ENCODE measurements at places on chromosomes 1 and 21.

GRCh38 chr1:76240316-76240715 is 165.8 kb downstream of the ST6GALNAC3 start:
- DNase-seq = no peak

DNA sequence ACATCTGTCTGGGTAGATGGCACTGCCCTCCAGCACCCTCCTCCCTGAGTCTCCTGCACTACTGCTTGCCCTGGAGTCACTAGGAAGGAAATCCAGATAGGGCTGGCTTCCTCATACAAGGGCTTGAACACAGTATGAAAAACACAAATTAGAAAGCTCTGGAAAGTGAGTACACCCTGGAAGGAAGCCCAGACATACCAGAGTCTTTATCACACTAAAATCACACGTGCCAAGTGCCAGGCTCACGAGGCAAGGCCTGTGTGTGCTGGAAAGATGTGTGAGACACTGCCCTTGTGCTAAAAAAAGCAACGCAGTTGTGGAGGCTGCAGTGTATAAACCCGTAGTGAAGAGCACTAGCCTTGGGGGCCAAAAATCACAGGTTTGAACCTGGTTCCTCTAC is 28.3 kb upstream of the S100A7 start:
- no peak for DNase-seq

- no peak for DNase-seq
These were observed 346.3 kb upstream of the POU3F1 start for GRCh38 chr1:38392861-38393260.

DNA sequence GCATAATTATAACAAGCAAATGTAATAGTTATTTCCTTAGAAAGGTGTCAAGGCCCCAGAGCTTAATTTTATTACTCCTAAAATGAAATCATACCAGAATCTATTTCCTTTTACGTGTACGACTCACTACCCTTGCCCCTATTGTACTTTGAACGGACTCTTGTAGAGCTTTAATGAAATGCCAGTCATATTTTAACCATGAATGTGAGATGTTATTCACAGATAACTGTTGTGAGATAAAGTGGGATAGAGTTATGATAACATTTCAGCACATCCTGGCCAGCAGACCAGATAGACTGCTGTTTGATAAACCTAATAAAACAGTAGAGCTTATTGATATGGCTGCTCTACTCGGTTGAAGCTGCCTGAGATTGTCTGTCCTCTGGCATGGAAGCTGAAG is 500.8 kb upstream of the PBX1 start:
- DNase-seq = peak; percentile 11

GRCh38 chr1:81325397-81325796 is 475.3 kb upstream of the ADGRL2 start:
- DNase-seq = no peak

- DNase-seq = no peak
These were observed 133.3 kb upstream of the CHRM3 start for GRCh38 chr1:239253032-239253431.

GRCh38 chr1:198113342-198113750 is 43.5 kb upstream of the NEK7 start:
- DNase-seq = no peak

GRCh38 chr21:35281956-35282355 is 232.9 kb upstream of the RUNX1 start:
- no peak for DNase-seq

GRCh38 chr21:34900376-34900775 is 148.7 kb downstream of the RUNX1 start:
- no peak for DNase-seq

DNA sequence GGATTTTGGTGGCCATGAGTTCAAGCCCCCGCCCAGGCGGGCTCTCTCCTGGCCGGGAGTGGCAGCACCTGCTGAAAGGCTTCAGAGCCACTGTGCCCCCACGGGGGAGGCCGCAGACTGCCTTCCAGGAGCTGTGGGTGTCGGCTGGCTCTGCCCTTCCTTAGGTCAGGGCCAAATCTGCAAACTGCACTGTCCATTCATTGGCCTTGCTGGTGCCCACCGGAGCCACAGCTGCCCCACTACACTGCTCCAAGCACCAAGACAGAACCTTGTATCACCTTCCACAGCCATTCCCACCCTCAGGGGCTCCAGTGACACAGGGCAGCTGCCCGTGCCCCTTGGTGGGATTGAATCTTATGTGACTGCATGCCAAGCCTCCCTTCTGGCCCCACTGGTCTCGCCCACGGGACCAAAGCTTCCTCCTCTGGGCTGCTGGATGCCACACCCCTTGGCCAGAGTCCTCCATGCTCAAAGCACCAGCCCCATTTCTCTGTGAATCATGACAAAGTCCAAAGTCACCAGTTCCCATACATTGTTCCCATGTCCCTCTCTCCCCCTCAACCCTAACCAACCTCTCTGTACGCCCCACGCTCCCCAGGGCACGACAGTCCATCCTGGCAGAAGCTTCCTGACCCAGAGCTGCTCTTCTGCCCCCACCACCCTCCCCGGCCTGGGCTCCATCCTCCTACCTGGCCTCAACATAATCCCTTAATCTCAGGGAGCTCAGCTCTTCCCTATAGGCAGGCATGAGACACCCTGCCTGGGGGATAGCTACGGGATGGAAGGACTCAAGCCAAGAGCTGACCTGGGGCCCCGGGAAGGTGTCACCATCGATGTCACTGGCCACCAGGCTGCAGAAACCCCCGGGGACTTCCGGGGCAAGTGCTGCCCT is 20.9 kb upstream of the GPR153 start:
- no peak for DNase-seq

DNA sequence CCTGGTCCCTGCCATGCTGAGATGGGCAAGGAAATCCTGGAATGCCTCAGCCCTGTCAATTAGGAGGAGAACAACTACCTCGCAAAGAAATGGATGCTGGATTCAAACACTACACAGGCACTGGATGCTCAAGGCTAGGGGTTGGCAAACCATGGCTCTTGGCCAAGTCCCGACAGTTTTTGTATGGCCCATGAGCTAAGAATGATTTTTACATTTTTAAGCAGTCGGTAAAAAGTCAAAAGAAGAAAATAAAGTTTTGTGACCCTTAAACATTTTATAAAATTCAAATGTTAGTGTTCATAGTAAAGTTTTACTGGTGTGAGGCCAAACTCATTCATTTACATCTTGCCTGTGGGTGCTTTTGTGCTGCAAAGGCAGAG is 6.5 kb downstream of the CDK18 start:
- DNase-seq = no peak

GRCh38 chr1:67159233-67159632 is 7.0 kb upstream of the IL23R start:
- DNase-seq = no peak

- no peak for DNase-seq
These were observed 105.6 kb downstream of the PLPP3 start for GRCh38 chr1:56473582-56474270.

GRCh38 chr1:221522529-221522940 is 219.4 kb downstream of the DUSP10 start:
- no peak for DNase-seq

DNA sequence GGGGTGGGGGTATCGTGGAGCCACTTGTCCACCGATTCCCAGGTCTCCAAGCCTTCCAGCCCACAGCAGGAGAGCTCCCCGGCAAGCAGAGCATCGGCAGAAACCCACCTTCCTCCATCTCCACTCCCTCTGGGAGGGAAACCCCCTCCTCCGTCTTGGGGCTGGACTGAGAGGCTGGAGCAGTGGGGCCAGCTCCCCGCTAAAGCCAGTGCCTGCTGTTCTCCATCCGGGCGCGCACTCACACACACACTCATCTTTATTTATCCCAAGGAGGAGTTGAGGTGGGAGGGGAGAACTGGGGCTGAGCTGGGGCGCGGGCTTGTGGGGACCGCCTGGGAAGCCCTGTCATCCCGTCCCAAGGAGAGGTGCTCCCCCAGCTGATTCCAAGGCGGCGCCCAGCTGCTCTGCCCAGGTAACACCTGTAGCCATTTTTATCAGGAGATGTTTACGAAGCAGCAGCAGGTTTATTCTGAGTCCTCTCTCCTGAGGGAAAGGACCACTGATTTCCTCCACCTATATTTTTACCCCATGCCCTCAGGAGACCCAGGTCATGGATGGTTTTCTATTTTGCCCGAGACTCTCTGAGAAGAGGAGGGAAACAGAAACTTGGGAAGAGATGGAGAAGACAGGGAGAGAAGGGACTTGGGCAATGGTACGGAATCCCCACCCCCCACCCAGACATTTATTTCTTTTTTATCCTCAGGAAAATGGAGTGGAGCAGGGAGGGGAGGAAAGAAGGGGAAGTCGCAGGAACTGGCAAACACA is 2.1 kb downstream of the KCNN3 start:
- no peak for DNase-seq

GRCh38 chr1:227542153-227543120 is 20.9 kb upstream of the ZNF678 start:
- peak; percentile 70 for DNase-seq

- peak; percentile 81 for DNase-seq
These were observed 5.8 kb downstream of the KISS1 start for GRCh38 chr1:204190212-204191211.

DNA sequence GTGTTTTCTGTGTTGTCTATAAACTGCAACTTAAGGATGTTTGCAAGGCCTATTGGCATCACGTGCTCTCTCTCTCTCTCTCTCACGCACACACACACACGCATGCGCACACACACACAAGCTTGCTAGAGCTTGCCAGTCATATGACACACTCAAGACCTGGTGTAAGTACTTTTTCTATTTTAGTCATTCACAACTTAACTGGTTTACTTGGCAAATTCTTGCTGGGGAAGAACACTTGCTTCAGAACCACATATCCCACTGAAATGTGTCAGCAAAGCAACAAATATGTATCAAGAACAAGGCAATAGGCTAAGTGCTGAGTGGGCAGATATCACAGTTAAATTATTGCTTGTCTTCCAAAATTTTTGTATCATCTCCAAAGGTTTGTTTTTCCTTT is 107.8 kb downstream of the DISC1 start:
- DNase-seq = no peak

DNA sequence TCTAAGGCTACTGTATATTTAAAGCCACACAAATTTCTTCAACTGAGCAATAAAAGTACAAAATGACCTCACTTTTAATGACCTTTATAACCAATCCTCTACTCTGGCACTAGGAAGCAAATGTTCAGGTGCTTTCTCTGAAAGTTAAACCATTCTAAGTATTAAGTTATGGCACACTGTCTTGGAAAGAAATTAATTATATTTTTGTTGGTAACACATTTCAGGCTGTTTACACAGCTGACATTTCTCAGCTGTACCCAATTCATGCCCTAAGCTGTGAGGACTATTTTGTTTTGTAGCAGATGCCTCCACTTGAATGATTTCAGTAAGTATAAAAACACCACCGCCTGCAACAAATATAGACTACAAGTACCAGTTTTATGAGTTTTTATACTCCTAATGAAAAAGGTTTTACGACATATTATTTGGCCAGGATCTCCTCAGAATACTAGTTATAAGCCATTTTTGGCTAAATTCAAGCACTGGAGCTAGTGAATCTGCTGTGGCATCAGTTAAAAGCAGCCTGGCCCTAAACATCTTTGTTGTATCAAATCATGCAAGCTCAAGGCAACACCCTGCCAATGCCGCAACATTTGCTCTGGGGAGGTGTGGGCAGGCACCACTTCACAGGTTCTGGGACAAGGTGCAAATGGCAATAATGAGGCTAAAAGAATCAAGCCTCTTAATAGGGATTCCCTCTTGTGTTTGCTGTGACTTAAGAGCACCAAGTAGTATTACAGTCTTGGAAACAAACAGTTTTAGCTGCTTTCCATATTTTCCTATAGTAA is 228.4 kb upstream of the DMRTA2 start:
- DNase-seq = no peak

DNA sequence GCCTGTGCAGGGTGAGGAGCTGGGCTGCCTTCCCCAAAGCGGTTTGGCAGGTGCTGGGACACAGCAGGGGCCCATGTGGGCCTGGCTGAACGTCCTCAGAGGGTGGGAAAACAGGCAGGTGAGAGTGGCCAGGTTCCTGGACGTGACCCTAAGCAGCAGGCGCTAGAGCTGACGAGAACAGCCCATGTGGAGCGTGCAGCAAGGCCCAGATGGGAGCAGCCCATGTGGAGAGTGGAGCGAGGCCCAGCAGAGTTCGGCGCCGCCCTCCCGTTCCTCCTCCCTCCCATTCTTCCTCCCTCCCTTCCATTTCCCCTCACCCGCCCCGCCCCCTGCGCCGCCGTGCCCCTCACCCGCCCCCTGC is 314.4 kb upstream of the VAMP3 start:
- no peak for DNase-seq

DNA sequence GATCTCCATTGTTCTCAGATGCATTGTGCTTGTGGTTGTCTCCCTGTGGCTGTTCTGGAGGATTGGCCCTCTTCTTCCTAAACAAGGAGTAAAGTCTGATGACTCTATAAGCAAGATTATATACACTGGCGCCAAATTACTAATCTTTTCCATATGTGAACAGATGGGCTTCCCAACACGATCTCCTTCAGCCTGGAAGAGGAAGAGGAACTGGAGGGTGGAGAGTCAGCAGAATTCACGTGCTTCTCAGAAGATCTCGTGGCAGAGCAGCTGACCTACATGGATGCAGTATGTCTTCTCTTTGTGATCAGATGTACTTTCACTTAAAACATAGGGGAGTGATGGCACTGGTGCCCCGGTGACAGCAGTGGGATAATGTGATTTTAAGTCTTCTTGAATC is 78.7 kb downstream of the RGL1 start:
- DNase-seq = no peak

- peak; percentile 71 for DNase-seq
These were observed 9.3 kb upstream of the SRARP start for GRCh38 chr1:15994590-15995351.

- no peak for DNase-seq
These were observed 36.0 kb downstream of the NUAK2 start for GRCh38 chr1:205285381-205286101.

DNA sequence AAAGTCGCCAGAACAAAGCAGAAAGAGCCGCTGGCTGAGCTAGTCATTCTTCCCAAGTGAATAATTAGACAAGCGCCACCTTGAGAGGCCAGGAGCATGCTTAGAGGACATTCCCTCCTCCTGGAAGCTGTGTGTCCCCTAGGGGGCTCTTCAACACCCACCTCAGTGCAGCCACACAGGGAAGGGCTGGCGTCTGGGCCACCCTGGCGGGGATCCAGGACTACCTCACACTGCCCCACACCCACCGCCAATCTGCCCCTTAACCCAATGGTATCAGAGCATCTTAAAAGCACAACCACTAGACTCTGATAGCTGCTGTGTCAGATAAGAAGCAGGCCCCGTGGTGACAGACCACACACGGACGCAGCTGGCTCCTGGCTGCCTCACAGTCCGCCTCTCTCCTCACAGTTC is 24.9 kb downstream of the SETD4 start:
- no peak for DNase-seq

DNA sequence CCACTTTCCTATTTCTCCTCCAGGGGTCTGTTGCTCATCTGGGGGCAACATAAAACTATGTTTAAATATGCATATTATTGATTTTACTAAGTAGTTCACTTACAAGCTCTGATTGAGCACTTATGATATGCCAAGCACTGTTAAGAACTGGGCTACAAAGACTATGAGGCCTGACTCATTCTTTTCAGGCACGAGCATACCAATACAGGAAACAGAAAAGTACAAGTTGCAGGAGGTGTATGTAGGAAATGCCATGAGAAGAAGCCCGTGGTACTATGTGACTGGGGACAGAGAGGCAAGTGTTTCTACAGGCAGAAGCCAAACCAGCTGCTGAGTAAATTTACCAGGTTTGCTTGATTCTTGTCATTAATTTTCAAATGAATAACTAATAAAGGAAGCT is 120.4 kb upstream of the PTGFR start:
- DNase-seq = peak; percentile 43

- no peak for DNase-seq
These were observed 69.0 kb downstream of the VWA5B1 start for GRCh38 chr1:20359451-20360330.

GRCh38 chr1:59915516-59915915 is 11.1 kb downstream of the CYP2J2 start:
- DNase-seq = no peak

- no peak for DNase-seq
These were observed 272.2 kb downstream of the LMO4 start for GRCh38 chr1:87600854-87601253.

Data from endothelial cell of umbilical vein (primary cell).